ENCODE measurements at places on chromosomes 11 and 22.
A peak's percentile ranks its signal among the peaks of the same experiment; 100 is the strongest.

DNA sequence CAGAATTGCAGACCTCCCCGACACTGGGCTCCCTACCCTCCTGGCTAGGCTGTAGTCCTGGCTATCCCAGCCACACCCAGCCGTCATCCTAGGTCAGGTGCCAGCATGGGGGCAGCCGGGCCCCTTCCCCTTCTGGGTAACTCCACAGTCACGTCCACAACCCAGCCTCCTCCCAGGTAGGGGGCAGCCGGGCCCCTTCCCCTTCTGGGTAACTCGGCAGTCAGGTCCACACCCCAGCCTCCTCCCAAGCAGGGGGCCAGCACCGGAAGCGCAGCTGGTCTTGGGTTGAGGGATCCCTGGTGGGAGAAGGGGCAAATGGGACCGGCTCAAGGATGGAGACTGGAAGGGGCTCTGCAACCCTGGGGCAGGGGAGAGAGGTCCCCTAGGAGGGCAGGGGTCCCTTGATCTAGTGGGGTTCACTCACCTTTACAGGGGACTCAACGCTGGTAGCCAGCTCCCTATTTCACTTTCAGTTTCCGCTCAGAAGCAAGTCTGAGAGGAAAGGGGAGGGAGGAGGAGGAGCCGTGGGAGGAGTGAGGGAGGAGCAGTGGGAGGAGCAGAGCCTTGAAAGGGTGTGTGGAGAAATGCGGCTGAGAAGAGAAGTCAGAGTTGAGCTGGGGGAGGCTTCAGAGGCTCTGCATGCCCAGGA lies at the start of gene TRIM21:
TSS of gene TRIM21 (minus strand) at position 494 of the 649 bp plus-strand sequence. CDS start 3,293 bp downstream, outside the sequence.
- peak; percentile 79 for DNase-seq

DNA sequence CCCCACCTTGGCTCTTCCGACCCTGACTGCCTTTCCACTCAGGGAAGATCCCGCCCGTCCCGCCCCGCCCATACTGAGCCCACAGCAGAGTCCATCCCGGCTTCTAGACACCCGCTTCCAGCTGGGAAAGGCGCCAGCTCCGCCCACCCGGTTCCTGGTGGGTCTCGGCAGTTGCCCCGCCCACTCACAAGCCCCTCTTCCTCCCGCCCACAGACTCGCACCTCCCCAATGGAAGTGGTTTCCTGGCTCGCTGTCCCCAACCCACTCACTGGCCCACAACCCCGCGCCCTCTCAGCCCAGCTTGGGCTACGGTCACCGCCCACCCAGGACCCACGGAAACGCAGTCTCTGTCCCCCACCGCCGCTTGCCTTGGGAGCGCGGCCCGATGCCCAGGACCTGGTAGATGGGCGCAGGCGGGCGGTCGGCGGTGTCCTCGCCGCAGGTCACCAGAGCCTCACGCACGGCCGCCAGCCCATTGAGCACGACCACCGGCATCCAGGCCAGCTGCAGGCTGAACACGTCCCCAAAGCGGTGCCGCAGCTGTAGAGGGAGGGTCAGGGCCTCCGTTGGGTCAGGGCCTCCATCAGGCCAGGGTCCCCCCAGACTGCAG lies 22.2 kb upstream of the CYP2D6 start:
- no peak for DNase-seq

- no peak for DNase-seq
Measured at GRCh38 chr11:71112990-71113389, 139.4 kb downstream of the SHANK2 start.

GRCh38 chr11:131388030-131388429 lies 17.6 kb downstream of the NTM start:
- no peak for DNase-seq

DNA sequence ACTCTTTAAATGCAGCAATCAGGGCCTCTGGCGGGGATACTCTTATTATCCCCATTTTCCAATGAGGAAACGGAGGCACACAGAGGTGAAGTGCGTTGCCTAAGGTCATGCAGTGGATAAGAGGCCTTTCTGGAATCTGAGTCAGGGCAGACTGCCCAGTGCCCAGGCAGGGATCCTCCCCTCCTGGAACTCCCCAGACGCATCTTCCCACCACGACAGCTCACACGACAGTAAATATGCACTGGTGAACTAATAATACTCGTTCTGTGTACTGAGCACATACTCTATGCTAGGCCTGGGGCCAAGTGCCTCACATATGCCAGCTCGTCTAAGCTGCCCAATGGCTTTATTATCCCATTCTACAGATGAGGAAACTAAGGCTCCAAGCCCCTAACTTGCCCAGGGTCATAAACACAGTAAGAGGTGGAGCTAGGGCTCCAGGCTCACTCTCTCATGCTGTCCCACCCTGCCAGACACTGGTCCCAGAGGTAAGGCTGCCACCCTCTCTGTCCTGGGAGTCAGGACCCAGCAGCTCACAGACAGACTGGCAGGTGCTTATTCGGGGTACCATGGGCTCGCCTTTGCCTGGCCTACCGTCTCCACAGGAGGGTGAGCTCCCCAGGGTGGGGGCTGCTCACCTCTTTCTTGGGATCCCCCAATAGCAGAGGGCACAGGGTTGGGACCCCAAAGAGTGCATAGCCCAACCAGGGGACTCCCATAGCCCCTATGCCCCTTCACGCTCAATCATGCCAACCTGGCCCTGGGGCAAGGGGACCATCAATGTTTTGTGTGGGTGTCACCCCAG lies 2.3 kb downstream of the IL2RB start:
- DNase-seq = no peak

DNA sequence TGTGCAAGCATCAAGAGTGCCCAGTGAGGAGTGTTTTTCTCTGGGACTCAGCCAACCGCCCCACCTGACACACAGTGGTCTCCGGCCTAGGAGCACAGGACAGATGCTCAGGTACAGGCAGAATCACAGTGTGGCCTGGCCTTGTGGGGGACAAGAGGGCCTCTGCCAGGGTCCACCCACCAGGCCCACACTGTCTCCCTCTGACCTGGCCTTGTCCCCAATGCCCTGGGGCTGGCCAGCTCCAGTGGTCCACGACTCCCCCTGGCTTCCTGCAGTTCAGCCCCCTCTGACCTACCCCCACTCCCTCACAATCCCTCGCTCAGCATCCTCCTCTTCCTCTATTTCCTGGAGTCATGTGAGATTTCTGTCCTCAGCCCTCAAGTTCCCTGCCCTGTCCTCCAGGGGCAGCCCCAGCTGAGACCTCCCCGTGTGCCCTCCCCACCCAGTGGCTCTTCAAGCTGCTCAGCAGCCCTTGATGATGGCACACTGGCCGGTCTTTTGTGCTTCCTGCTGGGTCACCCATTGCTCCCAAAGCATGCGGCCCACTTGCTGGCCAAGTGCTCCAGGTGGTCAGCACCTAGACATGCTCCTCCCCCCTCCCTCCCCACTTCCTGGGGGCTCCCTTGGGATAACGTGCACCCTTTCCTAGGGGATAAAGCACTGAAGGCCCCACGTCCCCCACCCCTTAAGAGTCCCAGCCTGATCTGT lies 1.7 kb downstream of the TSSK2 start:
- DNase-seq = no peak

DNA sequence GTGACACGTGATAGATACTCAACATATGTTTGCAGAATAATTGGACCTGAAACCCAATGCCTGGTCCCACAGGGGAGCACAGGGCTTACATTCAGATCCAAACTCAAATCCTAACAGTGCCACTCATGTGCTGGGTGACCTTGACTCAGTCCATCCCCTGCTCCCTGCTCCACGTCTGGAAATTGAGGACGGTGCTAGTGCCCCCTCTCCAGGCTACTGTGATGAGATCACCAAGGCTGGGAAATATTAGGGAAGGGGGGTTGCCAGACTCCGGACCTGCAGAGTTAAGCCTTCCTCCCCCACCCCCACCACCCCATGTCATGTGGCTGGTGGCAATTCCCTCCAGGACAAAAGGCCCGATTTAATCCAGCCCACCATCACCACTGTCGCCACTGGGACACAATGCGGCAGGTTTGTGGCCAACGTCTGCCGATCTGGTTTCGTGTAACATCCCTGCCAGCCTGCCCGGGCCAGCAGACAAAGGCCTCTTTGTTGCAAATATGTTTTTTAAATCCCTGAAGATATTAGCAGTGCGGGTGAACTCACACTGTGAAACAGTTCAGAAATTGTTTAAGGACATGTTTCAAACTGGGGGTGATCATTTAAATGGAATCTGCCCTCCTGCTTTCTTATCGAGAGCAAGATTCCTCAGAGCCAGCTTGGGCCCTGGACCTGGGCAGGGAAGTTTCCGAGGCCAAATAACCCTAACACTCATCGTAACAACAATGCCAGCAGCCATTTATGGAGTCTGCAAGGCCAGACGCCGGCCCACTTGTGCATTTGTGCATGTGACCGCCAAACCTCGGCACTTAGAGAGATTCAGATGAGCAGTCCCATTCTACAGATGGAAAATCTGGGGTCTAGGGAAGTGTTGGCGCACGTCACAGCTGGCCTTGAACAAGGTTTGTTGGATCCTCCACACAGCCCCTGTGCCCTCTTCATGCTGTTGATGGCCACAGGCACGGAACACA lies 19.6 kb upstream of the MN1 start:
- DNase-seq = no peak

DNA sequence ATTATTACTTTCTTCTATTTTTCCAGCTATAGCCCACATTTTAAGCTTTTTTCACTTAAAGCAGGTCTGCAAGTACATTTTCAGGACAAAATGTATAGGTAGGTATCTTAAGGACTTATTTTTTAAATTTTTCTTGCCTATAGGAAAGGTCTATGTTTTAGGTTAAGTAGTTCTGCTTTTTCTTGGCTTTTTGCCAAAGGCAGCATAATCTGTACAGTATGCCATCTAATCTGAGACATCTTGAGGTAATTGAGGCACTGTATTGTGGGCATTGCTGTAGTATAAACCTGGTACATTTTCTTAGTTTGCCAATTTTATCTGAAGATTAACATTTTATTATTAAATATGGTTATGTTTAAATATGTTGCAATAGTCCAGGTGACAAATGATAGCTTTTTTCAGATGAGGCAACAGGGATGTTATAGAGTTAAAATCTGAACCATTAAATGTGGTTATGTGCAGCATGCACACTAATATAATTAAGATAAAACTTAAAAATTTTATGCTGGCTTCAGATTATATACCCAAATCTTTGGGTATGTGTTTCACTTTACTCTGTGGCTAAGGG lies 42.9 kb downstream of the QSER1 start:
- DNase-seq = peak; percentile 5

- DNase-seq = no peak
Measured at GRCh38 chr11:63979426-63979825, 5.0 kb downstream of the COX8A start.

DNA sequence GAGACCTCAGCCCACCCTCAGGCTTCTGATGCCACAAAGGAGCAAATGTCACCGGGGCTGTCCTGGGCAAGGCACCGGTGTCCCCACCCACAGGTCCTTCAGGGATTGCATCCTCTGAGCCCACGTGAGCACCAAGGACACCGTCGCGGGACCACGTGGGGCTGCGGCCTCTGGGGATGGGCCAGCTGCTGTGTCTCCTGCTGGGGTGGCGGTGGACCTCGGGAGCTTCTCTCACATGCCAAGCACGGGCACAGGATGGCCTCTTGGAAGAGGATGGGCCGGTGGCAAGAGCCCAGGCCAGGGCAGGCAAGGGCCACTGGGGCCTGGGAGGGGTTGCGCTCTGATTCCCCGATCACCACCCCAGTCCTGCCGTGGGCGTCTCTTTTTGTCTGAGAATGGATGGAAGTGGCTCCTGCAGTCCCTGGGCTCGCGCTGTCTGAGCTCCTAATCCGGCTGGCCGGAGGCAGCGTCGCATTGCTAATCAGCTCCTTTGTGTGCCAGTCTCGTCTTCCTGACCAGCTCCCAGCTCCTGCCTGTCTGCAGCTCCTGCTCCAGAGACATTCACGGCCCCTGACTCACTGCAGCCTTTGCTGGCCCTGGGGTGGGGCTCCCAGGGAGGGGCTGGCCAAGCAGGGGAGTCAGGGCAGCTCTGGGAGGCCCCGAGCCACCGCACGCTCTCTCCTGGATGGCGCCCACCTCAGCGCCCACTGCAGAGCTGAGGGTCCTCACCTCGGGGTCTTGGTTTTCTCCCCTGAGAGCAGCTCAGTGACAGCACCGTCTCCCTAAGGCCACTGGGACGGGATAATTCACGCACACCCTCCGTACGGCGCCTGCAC lies 146.7 kb downstream of the CTTN start:
- no peak for DNase-seq

GRCh38 chr22:38468443-38469305 lies 778 bp downstream of the KDELR3 start:
- no peak for DNase-seq

- no peak for DNase-seq
Measured at GRCh38 chr11:113240389-113240788, 74.0 kb upstream of the TTC12 start.

DNA sequence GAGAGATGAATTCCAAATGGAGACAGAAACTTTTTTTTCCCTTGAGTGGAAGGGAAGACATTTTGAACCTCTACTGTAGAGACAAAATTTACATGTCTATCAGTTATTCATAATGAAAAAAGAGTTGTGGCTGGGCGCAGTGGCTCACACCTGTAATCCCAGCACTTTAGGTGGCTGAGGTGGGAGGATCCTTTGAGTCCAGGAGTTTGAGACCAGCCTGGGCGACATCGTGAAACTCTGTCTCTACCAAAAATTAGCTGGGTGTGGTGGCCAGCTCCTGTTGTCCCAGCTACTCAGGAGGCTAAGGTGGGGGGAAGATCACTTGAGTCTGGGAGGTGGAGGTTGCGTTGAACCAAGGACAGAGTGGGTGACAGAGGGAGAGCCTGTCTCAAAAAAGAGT lies 4.1 kb downstream of the EED start:
- no peak for DNase-seq

GRCh38 chr22:37032535-37033460 lies 13.3 kb downstream of the MPST start:
- peak; percentile 85 for DNase-seq

DNA sequence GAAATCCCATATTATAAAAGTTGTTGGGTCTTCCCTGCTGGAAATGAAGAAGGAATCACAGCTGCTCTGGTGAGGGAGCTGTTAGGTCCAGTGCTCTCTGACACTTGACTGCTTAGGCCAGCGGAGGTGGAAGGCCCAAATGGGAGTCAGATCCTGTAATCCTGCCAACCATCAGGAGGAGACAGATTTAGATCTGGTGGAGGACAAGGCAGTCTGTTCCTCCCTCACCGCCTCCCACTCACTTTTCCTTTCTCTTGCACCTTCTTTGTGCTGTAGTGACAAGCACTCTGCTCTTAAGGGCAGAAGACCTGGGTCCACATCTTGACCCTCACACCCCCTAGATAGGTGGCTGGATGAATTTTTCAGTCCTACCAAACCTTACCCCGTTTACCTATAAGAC lies 59.7 kb upstream of the CHST1 start:
- no peak for DNase-seq

DNA sequence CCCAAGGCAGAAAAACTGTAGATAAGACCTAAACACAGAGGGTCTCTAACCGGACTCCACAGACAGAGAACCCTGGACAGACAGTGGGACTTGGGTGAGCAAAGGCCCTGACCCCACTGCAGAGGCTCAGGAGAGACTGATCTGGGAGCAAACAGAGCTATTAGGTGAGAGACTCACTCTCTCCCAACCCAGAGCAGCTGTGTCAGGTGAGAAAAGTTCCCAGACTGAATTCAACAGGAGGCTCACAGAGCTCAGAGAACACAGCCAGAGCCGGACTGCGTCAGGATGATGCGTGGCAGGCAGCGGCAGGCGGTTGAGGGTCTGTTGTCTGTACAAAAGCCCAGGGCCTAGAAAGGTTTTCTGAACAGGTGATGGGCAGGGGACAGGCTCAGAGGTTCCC lies 5.5 kb downstream of the RFPL2 start:
- DNase-seq = no peak

Data from fibroblast of the aortic adventitia (primary cell).